Heart left ventricle (tissue), 16 donors: ENCODE measurements at places on chromosomes 12 and 14. TPM values are rescaled to one million over a fixed set of nuclear protein-coding genes. Genes with fewer than 3 reads are reported as not detected.
A peak's percentile ranks its signal among the peaks of the same experiment; 100 is the strongest.

- no peak for DNase-seq
These were observed 27.6 kb downstream of the RDH12 start for GRCh38 chr14:67729072-67729885.

- no peak for DNase-seq
These were observed 111.5 kb downstream of the NT5DC3 start for GRCh38 chr12:103729499-103729898.

DNA sequence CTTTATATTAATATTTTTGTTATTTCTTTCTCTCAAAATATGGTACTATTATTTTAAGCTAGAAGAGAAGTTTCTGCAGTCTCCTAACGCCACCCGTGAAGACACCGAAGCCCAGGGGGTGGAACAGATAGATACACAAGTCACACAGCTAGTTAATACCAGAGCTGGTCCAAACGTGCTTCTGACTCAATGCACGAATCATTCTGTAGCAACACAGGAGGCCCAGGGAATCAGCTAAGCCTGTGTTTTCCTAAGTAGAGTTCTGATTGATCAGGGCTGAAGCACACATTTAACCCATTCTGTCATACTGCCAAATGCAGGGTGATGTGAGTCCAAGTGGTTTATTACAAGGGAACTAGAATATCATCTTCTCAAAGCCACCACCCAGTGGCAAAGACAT lies 116.9 kb upstream of the PWP1 start:
- no peak for DNase-seq

DNA sequence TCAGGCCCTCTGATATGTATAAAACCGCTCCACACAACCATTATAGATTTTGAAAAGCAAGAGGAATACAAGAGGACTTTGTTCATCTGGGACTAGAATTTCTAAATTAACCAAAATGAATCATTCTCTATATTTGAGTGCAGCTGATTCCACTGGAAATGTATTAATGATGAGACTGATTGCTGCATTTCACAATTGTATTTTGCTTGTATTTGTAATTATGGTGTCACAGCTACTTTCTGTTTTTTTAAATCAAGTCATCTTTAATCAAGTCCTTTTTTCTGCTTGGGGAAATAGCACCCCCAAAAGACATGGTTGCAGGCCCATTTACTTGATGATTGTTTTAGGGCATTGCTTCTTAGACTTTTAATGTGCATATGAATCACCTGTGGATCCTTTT lies 162.4 kb downstream of the KICS2 start:
- no peak for DNase-seq

DNA sequence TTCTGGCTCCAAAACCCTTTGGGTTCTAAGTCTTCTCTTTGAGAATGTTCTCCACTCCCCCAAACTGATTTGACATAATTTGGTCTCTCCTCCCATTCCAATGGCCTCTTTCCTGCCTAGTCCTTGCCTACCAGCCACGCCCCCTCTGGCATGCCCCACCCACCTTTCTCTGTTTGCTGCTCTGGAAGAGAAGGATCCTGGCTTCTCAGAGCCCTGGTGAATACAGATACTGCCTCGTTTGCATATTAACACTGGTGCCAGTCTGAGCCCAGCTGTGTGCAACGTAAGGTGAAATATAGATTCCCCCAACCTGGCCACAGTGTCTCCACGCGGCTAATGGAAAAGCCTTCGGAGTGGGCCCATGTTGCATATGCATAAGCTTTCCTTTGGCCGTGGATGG lies 79.7 kb downstream of the PAPOLA start:
- DNase-seq: no peak

GRCh38 chr12:112841906-112842305 lies 50.4 kb downstream of the RPH3A start:
- no peak for DNase-seq

- no peak for DNase-seq
These were observed 62.4 kb upstream of the MED13L start for GRCh38 chr12:116339800-116340371.

DNA sequence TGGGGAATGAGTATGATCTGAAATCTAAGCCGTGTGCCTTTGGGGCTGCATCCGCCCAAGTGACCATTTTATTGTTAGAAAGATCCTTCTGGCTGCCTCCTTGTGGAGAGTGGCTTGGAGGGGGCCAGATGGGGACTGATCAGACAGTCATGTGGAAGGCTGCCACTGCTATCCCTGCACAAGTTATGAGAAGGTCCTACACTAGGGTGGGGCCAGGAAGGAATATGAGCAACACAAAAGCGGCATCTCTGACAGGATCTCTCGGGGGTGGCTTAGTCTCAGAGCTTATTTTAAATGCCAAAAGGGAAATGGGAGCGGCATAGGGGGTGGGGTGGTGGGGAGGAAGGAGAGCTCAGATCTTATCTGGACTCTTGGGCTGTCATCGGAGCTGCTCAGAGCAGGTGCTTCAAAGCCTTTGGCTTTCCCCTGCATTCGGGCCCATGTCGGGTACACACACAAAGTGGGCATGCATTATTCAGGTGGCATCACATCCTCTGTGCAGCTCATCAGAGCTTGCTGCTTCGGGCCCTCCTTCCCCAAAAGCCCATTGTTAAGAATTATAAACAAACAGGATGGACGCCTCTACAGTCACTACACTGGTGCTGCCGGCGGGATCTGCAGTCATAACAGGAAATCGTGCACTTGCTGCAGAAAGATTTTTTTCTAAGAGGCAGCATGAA lies 805.4 kb downstream of the VRK1 start:
- no peak for DNase-seq

DNA sequence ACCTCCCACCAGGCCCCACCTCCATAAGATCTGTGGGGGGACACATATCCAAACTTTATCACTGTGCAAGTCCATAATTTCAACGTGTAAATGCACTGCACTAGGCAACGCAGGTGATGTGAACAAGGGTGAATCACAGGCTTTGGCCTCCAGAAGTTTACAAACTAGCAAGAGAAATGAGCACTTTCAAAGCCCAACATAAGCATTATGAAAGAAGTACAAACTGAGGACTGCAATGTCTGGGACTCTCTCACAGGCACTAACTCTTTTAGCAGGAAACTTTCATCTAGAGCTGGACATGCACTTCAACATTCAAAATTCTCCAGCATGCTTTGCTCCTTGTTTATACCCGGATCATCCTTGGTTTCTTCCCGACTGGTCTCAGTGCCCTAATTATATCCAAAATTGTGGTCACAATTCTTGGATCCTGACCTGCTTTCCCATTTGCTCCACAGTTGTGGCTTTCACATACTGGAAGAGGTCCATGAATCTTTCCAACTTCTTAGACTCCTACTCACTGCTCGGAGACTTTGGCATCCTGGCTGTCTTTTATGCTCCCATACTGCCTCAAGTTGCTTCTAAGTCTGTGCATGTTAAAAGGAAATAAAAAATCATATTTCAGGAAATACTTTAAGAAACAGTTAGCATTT lies 44.9 kb upstream of the STRAP start:
- peak; percentile 28 for DNase-seq

GRCh38 chr12:112859291-112859690 lies 47.5 kb upstream of the OAS1 start:
- no peak for DNase-seq

DNA sequence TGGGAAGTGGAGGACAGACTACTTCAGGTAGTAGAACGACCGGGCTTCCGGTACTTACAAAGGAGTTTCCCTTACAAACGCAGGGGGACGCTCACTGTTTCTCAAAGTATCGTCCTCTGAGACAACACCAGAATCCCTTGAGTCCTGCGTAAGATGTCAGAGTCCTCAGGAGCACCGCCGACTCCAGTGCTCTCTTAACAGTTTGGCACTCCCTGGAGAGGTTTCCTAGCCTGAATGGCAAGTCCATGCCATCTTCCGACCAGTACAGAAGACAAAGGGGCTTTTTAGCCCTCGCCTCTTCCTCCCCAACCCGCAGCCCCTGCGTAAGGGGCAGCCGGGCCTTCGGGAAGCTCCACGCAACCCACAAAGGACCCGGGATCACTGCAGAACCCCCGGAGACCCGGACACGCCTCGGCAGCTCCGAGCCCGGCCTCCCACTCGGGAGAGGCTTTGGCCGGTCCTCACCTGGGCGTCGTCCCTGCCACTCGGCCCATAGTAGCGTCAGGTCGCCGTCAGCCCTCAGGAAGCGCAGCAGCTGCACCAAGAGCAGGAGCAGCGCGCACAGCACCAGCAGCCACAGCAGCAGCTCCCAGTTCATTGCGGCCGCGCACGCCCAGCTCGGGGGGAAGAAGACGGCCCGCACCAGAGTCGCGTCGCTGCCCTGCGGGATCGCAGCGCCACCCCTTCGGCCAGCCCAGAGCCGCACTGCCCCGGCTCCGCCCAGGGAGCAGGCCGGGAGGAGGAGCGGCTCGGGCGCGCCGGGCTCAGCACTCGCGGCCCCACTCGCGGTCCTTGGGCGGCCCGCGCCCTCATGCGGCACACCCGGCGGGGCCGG lies at the start of gene DHRS7:
TSS of gene DHRS7 (minus strand) at position 687 of the 835 bp plus-strand sequence. CDS start at position 598, 89 bp downstream.
- DNase-seq: peak; percentile 88

DNA sequence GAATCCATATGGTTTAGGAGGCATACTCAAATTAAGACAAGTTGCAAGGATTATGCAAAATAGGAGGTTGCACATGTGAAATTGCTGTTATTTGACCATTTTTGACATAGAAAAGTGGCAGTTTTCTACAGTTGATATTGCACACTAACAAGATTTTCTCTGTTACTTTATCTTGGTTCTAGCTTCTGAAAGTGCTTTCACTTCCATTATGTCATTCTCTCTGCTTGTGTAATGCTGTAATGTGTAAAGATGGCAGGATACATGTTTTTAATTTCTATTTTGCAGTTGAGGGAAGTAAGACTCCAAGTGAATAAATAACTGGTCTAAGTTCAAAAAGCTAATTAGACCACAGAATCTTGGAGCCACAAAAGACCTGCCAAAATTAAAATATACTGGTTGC lies 60.6 kb downstream of the MYRFL start:
- no peak for DNase-seq

- DNase-seq: no peak
These were observed 65.9 kb downstream of the PTPRQ start for GRCh38 chr12:80509781-80510556.

- DNase-seq: no peak
These were observed 531.1 kb downstream of the NRXN3 start for GRCh38 chr14:78701246-78701645.

GRCh38 chr12:49644620-49644994 lies 21.2 kb downstream of the PRPF40B start:
- DNase-seq: peak; percentile 84

DNA sequence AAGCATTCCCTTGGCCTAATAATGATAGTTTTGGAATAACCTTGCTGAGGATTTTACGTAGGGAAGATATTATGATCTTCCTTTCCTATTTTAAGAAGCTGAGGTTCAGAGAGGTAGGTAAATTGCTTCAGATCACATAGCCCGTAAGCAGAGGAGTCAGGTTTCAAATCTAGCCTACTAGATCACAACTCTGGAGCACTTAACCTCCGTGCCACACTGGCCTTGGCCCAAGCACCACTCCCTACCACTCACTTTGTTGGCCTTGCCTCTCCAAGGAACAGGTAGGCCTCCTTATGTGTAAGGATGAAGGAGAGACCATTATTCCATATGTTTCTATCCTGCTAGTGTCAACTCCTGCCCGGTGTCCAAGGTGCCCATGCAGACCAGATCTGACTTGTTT lies 12.4 kb upstream of the ACOT1 start:
- no peak for DNase-seq

DNA sequence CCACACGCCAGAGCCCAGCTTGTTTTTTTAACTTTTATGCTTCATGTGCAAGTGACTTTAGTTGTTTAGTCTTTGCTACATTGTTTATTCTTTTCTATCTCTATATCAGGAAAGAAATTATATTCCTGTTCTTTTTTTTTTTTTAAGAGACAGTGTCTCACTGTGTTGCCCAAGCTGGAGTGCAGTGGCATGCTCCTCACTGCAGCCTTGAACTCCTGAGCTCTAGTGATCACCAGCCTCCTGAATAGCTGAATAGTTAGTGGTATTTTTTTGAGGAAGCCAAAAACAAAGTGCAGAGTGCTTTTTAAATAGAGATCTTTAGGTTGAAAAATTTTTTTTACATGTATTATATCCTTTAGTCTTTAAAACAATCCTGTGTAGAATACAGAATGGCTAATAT lies 58.2 kb downstream of the ETNK1 start:
- no peak for DNase-seq

TAS2R50 gene
- total RNA-seq: not detected

SIX4 gene
- total RNA-seq: 1.8 TPM
